Activated CD4-positive, CD25-positive, alpha-beta regulatory T cell treated with anti-CD3 and anti-CD28 coated beads, Interleukin-2, amount 50 U/mL, for 24 hours (primary cell): ENCODE measurements at places on chromosomes 3 and 15.
A peak's percentile ranks its signal among the peaks of the same experiment; 100 is the strongest.

- ATAC-seq: no peak
Measured at GRCh38 chr3:136658946-136659682, 93.1 kb downstream of the STAG1 start.

DNA sequence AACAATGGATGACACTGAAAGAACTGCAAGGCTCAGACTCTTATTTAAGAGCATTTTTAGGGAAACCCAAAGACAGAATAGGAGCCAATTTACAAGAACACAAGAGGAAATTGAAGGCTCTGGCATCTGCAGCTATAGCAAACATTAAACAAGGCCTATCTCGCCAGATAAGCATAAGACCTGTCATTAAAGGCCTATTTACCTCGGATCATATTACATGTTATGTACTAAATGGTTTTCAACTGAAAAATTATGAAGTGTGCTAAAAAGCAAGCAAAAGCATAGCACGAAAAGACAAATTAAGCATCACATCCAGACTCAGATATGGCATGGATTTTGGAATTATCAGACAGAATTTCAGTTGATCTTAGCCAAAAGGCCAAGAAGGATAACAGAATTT is 617.1 kb downstream of the SQOR start:
- ATAC-seq: no peak

DNA sequence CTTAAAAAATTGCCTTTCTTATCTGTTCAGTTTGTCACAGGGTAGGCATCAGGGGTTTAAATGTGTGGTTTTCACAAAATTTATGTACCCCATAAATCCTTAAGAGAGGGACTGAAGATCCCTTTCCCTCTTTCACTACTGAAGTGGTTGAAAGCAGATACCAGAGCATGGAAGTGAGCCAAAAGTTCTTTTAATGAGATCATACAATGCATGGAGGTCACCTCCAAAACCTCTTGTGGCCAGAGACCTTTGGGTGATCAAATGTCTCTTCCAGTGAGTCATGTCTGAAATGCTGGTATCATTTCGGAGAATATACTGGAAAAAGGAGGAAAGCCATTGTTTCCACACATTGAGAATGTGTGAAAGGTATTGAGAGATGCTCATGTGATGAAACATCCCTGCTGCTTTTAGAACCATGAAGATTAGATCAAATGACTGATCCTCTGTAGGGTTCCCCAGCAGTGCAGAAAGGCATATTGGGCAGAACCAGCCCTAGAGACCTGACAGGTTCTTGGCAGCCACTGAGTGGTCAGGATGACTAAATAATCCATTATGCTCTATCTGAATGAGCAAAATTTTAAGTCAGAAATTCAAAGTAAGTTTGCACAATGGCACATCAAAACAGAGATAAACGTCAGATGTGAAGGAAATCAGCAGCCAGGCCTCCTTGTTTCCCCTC is 165.8 kb upstream of the SLC2A2 start:
- ATAC-seq: no peak

DNA sequence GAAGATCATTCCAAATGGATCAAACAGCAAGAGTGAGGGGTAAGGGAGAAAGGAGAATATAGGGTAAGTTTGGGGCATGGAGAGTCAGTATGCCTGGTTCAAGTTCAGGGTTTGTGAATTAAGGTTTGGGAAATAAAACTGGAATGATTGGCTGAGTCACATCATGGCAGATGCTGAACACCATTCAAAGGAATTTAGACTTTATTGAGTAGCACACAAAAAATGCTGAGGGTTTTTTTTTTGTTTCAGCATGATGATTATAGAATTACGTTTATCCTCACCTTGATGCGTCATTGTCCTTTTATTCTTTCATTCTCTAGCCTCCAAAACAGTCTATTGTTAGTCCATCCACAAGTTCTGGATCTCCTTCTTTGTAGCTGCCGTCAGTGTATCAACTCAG is 220.0 kb upstream of the UMPS start:
- no peak for ATAC-seq

DNA sequence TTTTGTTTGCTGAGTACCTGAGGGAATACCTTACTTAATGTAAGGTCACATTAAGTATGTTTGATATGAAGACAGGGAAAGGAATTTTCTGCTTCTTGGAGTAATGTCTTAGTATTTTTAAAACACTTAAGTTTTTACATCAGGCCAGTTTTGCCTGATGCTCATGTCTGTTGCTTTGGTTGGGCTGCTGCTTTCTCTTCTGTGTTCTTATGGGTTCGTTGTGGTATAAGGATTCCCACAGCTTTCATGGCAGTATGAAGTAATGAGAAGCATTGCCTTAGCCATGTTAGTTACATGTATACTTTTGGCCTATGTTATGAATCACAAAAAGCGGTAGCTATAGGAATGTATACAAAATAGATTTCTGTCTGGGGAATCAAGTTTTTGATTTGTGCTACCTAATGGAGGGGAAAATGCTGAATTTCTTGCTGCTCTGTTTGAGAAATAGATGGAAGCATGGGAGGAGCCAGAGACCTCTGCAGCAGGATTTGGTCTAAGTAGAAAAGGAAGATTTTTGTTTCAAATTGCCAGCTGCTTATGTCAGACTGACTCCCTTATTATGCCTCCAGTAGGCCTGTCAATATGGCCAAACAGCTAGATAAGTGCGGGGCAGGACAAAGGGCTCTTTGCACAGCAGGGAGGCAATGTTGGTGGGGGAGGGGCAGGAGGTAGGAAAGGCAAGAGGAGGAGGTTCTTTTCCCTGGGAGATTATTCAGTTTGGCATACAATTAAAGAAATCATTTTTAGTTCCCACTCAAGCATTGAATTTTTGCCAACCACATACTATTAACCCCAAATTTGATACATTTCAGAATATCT is 5.2 kb downstream of the SETD5 start:
- ATAC-seq: no peak

DNA sequence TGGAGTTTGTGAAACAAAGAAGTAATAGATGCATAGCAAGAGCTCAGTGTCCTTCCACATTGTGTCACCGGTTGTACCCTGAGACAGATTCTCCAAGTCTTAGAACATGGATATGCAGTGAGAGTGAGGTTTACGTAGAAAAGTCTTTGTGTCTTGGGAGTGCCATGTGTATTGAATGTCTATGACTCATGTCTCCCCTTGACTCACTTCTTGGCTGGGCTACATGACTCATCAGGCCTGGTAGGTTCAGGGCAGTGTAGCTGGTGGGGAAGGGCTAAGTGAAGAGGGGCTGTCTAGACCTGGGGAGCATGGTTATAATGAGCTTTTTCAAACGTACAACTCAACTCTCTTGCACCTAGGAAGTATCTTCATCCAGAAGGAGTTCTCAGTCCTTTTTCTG is 167.4 kb downstream of the GAP43 start:
- ATAC-seq: peak; percentile 98

DNA sequence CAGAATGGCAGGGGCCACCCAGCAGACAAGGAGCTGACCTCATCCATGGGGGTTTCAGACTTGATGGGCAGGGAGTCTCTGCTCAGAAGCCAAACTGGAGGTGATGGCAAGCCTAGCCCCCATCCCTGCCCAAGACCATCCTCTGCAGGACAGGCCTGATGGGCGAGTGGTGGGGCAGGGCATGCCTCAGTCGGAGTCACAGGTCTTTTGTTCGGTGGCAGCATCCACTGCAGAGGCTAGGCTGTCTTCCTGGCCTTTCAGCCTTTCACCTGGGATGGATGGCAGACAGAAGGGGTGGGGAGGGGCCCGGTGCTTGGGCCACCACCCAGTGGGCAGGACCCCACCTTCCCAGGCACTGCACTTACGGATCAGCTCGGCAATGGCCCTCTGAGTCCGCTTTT is 44.4 kb downstream of the PTH1R start:
- ATAC-seq: no peak

GRCh38 chr3:117681619-117682018 is 972.0 kb downstream of the TUSC7 start:
- no peak for ATAC-seq

- ATAC-seq: no peak
Measured at GRCh38 chr3:153572165-153572564, 410.1 kb downstream of the RAP2B start.

- peak; percentile 19 for ATAC-seq
Measured at GRCh38 chr3:136751316-136752171, 634 bp downstream of the STAG1 start.

GRCh38 chr3:100756441-100756840 is 47.1 kb downstream of the TFG start:
- ATAC-seq: no peak
